ENCODE measurements at places on chromosomes 1 and 21.
A peak's percentile ranks its signal among the peaks of the same experiment; 100 is the strongest.

DNA sequence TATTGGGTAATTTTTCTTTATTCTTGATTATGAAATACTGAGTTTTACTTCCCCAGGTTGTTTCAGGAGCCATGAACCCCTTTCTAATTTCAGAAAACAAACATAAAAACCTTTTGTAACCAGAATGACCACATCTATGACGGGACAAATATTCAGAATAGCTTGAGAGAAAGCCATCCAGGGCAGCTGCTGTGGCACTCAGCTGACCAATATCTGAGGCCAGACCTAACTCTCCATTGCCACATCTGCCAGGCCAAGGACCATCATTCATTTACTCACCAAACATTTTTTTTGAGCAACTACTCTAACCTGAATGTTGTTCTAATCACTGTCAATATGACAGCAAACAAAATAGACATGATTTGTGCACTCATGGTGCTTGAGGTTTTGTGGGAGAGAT, 608.3 kb upstream of the PKN2 start:
- DNase-seq, result no peak

DNA sequence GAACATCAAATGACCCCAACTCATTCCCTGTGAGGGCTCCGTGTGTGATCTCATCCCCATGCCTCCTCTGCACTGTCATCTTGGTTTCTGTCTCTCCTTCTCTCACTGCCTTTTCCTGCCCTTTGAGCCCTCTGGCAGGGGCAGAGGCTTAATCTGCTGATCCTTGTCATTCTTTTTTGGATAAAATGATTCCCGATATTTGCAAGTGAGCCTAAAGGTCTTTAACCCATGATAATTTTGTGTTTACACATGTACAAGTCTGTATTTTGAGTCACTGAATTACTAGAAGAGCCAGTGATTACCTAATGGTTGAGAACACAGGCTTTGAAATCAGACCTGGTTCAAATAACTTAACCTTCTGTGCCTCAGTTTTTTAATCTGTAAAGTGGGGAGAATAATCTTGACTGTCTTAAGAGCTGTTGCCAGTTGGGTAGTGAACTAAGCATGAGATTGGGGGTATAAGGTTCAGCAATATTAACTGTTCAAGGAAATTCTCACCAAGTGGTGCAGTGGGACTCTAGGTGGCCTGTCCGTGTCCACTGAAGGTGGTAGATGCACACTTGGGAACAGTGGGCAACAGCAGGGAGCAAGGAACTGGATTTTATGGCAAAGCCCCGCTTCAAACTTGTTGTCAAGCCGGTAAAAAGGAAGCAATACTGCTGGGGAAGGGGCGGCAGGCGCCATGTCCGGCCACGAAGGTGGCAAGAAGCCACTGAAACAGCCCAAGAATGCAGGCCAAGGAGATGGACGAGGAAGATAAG, 1.6 kb downstream of the ECHDC2 start:
- DNase-seq, result no peak

DNA sequence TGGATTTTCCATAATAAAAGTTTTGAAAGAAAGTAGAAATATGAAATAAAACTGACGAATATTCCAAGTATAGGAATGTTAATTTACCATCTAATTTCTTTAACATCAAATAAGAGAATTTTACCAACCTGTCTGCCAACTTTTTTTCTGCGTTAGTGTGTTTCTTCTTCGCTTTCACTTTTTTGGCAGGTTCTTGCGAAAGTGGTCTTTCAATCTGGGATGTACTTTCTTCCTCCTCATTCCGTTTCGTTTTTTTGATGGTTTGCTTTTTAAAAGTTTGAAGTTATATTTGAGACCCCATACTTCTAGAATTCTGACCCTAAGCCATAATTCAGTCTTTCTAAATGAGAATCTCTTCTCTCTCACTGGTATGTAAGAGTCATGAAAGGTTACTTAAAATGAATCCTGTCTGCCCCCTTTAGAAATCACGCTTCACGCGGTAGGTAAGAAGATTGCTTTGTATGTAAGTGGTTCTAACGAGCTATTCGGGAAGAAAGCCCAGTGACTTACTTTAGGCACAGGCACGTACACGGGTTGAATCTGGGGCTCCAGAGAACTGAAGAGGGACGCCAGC, 580 bp downstream of the RBM34 start:
- peak; percentile 63 for DNase-seq

DNA sequence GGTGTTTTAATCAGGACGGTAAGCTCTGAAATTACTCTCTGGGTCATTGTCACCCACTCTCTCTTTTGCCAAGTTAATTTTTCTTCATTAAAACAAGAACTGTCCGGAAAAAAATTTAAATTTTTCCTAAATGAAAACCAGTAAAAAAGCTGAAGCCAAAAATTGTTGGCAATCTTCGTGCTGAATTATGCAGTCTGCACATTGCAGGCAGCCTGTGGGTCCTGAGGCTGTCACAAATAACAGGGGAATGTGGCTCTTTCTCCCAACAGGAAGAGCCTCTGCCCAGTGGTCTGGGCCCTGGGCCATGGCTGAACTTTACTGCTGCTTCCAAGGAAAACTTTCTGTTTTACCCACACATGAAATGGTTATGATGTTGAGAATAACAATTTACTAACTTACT, 153.9 kb upstream of the SPAG17 start:
- peak; percentile 42 for DNase-seq

DNA sequence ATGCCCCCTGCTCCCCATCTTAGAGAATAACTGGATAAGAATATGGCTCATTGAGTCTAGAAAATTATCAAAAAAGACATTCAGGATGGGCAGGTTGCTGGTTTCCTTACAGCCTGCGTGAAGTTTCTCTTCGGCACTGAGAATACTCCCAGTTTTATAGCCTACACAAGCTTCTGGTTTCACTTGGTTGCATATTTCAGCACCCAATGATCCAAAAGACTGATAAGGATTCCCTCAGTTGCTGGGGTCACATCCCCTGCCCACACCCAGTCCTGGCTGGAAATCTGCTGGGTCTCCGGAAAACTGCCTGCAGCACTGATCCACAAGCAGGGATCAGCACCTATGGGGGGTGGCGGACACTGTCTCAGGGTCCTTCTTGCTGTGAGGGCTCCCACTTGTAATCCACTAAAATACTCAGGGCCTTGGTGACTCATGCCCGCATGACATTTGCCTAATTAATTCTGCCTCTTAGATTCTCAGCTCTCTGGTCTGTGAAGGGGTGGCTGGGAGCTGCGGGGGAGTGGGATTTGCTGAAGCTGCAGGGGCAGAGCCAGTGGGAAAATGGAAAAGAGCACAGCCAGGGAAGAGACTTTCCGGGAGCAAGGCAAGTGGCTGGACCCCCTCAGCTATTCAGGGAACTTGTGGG, 142.5 kb downstream of the ZNF648 start:
- no peak for DNase-seq

DNA sequence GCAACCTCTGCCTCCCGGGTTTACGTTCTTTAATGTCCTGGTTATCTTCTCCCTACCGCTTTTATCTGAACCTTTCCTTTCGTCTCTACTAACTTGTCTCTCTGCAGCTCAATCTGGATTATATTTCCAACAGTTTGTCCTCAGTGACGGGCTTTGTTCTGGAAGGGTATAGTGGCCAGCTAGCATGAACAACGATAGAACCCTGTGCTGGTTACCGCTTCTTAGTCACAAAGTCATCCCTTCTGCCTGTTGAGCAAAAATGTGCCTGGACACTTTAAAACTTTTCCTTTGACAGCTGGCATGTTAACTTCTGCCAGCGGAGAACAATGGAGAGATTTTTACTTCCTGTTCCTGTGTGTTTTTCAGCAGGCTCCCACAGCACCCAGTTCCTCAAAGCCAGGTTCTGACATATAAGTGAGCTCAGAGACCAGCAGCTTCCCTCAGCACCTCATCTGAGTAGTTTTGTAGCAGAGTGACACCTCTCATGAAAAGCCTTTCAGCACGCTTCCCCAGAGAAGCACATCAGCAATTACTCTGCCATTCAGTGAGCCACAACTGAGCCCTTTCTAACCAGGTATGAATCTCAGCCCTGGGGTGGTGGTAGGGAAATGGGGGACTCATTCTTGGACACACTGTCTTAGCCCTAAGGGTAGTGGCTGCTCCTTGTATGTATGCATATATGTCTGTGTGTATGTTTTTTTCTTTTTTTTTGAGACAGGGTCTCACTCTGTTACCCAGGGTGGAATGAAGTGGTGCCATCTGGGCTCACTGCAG, 23.6 kb upstream of the CCDC17 start:
- DNase-seq, result no peak

Measured in fibroblast of skin of right biceps (primary cell).